Esophagus squamous epithelium (tissue), 5 donors: ENCODE measurements at places on chromosomes 3 and 15. TPM values are rescaled to one million over a fixed set of nuclear protein-coding genes. Genes with fewer than 3 reads are reported as not detected.

DNA sequence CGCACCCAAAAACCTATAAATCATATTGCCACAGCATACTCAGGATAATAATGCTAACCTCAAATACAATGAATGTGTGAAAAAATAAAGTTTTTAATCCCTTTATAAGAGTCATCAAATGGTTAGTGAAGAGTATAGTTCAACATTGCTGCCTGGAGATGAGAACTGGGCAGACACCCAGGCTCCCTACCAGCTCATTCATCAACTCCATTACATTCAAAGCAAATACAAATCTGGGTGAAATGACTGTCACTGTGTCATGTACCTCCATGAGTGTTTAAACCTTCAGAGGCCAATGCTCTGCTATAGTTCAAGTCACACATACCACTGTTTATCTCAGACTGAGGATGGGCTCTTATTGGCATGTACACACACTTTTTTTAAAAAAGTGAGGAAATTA, 167.2 kb upstream of the KCNMB2 start:
- no peaks in the 10 kb centered on the region for H3K4me1 ChIP-seq
- H3K4me3 ChIP-seq: no peak overlapping the region
- H3K27me3 ChIP-seq: no peaks in the 10 kb centered on the region
- no peaks in the 10 kb centered on the region for H3K36me3 ChIP-seq

GRCh38 chr15:26891448-26892181, 24.8 kb downstream of the GABRA5 start:
- peaks cover 28% of the 10 kb centered on the region for H3K4me1 ChIP-seq
- H3K4me3 ChIP-seq: peak overlapping the region; percentile 34
- H3K27me3 ChIP-seq: no peaks in the 10 kb centered on the region
- DNase-seq: no peak
- no peak overlapping the region for H3K27ac ChIP-seq

DNA sequence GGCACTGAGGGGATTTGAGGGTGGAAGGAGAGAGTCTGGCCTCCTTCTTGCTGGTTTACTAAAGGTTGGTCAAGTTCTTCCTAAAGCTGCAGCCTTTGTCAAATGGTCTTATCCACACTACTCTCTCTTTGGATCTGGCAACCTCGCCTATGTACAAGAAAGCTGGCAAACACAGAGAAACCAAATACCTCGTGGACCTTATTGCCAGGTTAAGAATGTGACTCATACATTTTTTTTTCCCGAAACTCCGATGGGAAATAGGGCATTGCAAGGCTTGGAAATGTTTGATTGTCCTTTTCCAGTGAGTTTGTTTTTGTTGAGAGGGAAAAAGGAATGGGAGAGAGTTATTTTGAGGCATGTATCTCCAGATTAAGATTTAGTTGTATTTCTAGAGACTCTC, 13.9 kb downstream of the EOMES start:
- H3K36me3 ChIP-seq: no peaks in the 10 kb centered on the region
- peaks cover 16% of the 10 kb centered on the region for H3K4me1 ChIP-seq
- H3K27ac ChIP-seq: no peak overlapping the region
- H3K27me3 ChIP-seq: no peaks in the 10 kb centered on the region
- no peak for DNase-seq

DNA sequence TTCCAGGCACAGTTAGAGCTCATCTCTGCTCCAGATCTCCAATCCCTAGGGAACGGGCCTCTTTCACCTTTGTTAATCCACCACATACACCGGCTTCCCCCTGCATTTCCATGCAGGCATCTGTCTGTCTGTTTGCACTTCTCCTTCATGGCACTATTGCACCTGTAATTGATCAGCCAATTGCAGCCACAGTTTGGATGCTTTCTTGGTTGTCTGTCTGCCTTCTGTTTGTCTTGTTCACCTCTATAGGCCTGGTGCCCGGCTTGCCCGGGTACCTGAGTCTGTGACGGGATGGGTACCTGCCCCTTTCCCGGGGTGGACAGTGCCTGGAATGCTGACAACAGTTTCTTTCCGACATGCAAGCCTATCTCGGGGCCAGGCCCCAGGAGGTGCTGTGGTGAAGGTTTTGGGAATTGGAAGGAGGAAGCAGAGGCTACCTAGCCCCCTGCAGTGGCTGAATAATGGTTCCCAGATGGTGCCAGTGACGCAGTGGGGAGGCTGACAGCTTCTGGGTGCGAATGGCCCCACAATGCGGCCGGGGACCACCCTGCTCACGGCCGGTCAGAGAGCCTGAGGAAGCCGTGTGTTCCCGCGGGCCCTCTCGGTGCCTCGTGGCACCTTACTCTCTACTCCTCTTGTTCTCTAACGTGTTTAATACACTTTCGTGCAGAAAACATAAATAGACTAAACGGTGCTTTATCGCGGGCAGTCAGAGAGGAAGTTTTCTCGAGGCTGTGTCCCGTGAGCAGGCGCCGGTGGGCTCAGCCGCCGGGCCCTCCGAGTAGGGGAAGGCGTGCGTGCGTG, 31.3 kb upstream of the RAB6B start:
- H3K27ac ChIP-seq: no peak overlapping the region
- H3K4me3 ChIP-seq: peak overlapping the region; percentile 42
- H3K4me1 ChIP-seq: peaks cover 20% of the 10 kb centered on the region
- H3K27me3 ChIP-seq: no peaks in the 10 kb centered on the region

Gene ERC2
- total RNA-seq: 0.12 TPM

GRCh38 chr3:43728947-43729346, 38.2 kb downstream of the ABHD5 start:
- no peaks in the 10 kb centered on the region for H3K4me1 ChIP-seq
- no peak for DNase-seq
- H3K36me3 ChIP-seq: peaks cover 6% of the 10 kb centered on the region
- H3K27me3 ChIP-seq: no peaks in the 10 kb centered on the region

GRCh38 chr15:52559022-52559421, 9.8 kb downstream of the ARPP19 start:
- no peak overlapping the region for H3K4me3 ChIP-seq
- no peaks in the 10 kb centered on the region for H3K27me3 ChIP-seq
- H3K27ac ChIP-seq: peak overlapping the region; percentile 74
- H3K4me1 ChIP-seq: peaks cover 33% of the 10 kb centered on the region
- H3K36me3 ChIP-seq: no peaks in the 10 kb centered on the region
- no peak for DNase-seq

Gene CAMP
- total RNA-seq: 0.76 TPM

GRCh38 chr3:72663429-72663828, 184.8 kb downstream of the SHQ1 start:
- H3K4me1 ChIP-seq: peaks cover 61% of the 10 kb centered on the region
- no peak overlapping the region for H3K4me3 ChIP-seq
- DNase-seq: no peak
- no peaks in the 10 kb centered on the region for H3K36me3 ChIP-seq
- no peaks in the 10 kb centered on the region for H3K27me3 ChIP-seq
- no peak overlapping the region for H3K27ac ChIP-seq

DNA sequence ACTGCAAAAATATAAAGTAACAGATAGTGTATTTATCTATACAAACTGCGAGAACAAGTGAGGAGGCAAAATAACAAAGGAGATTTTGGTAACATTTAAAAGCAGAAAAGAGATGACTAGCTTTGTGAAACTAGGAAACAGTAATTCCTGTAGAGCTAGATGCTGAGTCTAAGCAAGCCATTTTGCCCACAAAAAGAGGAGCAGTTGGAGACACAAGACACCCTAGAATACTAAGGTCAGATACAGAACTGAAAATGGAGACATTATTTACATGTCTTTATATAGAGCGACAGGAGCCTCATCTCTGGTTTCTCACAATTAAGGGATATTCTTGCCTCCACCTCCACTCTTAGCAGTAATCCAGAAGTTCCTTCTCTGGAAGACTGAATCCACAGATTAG, 732.4 kb upstream of the GBE1 start:
- no peak for DNase-seq
- H3K36me3 ChIP-seq: no peaks in the 10 kb centered on the region
- H3K27me3 ChIP-seq: no peaks in the 10 kb centered on the region
- H3K4me3 ChIP-seq: no peak overlapping the region

Gene PLCH1
- 0.19 TPM for total RNA-seq

Gene SKOR1
- total RNA-seq: 0.76 TPM

DNA sequence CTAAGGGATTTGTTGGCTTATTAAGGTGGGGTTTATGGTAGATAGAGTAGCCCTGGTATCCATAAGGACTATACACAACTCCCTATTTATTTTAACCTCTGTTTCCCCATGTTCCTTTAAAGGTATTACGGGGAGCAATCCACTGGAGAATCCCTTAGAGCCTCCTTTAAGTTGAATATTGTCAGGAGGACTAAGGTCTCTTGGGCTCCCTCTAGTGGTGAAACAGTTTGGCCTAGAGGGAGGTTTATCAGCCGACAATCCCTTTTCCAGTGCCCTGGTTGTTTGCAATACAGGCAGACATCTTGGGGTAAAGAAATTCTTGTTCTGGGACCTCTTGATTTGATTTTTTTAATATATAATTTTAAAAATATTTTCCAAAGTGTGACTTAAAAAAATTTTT, 12.9 kb downstream of the OPA1 start:
- peaks cover 41% of the 10 kb centered on the region for H3K36me3 ChIP-seq
- H3K4me1 ChIP-seq: no peaks in the 10 kb centered on the region
- DNase-seq: no peak
- no peak overlapping the region for H3K27ac ChIP-seq

DNA sequence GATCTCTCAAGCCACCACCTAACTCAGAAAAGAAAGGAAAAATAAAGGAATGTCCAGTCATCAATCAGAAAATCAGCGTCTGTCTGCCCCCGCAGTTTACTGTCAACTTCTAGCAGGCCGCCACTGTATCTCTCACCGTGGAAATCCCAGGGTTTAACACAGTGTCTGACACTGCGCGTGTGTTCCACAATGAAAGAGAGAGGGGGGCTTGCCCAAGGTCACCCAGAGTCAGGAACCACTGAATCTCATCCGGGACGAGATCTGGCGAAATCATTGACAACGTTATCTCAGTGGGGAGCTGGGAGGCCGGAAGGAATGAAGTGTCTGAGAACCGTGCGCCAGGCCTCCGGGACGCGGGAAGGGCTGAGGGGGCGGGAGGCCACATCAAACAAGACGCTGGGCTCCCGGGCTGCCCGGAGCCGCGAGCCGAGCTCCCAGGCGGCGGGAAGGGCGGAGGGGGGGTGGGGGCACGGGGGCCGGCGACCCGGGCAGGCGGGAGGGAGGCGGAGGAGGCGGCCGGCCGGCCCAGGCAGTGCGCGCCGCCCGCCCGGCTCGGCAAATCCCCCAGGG, 2.2 kb upstream of the HES1 start:
- H3K27ac ChIP-seq: peak overlapping the region; percentile 96
- no peaks in the 10 kb centered on the region for H3K36me3 ChIP-seq
- peak overlapping the region; percentile 71 for H3K4me3 ChIP-seq
- peaks cover 96% of the 10 kb centered on the region for H3K4me1 ChIP-seq
- peaks cover 12% of the 10 kb centered on the region for H3K27me3 ChIP-seq

- H3K27ac ChIP-seq: no peak overlapping the region
- no peak overlapping the region for H3K4me3 ChIP-seq
- H3K4me1 ChIP-seq: no peaks in the 10 kb centered on the region
- DNase-seq: no peak
- H3K36me3 ChIP-seq: peaks cover 16% of the 10 kb centered on the region
Measured at GRCh38 chr3:129822241-129822640, 71.3 kb downstream of the TMCC1 start.

Gene CASR
- total RNA-seq: not detected

Gene NECTIN3
- 1.4 TPM for total RNA-seq

DNA sequence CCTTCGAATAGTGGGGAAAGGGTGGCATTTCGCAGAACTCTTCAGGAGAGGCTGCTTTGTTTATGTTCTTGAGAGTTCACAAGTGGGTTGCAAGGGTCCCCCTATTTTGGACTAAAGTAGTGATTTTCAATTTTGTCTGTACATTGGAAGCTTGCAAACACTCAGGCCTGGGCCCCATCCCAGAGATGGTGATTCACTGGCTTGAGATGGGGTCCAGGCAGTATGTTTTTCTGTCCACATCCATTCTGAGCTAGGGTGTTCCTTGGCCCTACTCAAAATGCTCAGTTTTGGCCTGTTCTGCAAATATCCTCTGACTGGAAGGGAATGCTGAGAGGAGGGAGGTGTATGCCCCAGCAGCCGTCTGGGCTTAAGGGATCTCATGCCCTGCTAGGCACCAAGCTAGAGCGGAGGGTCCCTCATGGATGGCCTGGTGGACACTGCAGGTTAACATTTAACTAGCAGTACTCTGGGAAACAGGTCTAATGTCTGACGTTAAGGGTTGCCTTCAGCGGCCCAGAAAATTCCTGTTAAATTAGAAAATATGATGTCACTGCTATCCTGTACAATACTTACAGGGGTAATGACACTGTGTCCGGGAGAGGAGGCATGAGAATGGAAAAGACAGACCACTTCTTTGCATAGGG, 181.4 kb downstream of the OPA1 start:
- DNase-seq: no peak
- no peak overlapping the region for H3K4me3 ChIP-seq
- no peaks in the 10 kb centered on the region for H3K27me3 ChIP-seq
- no peak overlapping the region for H3K27ac ChIP-seq

DNA sequence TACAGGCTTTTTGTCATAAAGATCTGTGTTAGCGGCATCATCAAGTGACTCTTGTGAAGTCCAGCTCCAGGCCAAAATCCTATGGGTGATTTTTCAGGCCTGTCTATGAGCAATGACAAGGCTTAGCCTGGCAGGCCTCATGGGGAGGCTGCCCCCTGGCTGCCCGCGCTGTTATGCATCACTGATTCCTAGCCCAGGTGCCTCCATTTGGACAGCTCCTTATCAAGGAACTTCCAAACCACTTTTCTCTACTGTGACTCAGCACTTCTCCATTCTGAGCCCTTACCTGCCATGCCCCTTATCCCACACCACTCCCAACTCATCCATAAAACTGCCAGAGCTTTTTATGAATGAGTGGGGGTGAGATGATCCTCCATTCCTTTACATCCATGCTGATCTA, 91.5 kb upstream of the C3orf80 start:
- no peak for DNase-seq
- no peaks in the 10 kb centered on the region for H3K27me3 ChIP-seq
- H3K4me1 ChIP-seq: no peaks in the 10 kb centered on the region
- no peaks in the 10 kb centered on the region for H3K36me3 ChIP-seq
- H3K27ac ChIP-seq: no peak overlapping the region
- H3K4me3 ChIP-seq: no peak overlapping the region

GRCh38 chr3:183875411-183875810, 9.3 kb downstream of the PARL start:
- no peak for DNase-seq
- no peak overlapping the region for H3K4me3 ChIP-seq
- H3K27me3 ChIP-seq: no peaks in the 10 kb centered on the region
- H3K36me3 ChIP-seq: peaks cover 24% of the 10 kb centered on the region
- no peak overlapping the region for H3K27ac ChIP-seq
- no peaks in the 10 kb centered on the region for H3K4me1 ChIP-seq

DNA sequence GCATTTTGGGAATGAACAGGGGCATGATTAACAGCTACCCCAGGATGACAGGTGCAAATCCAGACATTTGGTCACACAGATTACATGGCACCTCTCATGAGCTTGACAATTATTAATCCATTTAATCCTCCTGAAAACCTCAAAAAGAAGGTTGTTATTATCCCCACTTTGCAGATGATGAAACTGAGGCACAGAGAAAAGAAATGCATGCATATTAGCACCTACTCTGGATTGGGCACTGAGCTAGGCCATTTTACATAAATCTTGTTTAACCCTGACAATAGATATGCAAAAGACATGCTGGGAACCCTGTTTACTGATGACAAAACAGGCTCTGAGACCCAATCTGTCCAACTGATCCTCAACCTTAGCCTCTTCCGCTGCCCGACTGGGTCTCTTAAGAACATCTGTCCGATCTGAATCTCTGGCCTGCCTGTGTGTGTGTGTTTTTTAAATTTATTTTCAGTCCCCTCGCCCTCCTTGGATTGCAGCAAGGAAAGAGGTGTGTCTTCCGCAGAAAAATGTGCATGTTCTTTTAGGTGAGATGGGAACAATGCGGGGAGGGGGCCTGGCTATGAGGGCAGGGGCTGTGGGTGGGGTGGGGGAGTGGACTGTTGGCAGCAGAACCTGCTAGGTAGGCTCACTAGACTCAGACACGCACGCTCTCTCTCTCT, 162.5 kb downstream of the WNT7A start:
- no peak for DNase-seq
- no peak overlapping the region for H3K27ac ChIP-seq

Gene NOX5
- total RNA-seq: 0.61 TPM
